ENCODE measurements at places on chromosomes 5 and 9.
A peak's percentile ranks its signal among the peaks of the same experiment; 100 is the strongest.

DNA sequence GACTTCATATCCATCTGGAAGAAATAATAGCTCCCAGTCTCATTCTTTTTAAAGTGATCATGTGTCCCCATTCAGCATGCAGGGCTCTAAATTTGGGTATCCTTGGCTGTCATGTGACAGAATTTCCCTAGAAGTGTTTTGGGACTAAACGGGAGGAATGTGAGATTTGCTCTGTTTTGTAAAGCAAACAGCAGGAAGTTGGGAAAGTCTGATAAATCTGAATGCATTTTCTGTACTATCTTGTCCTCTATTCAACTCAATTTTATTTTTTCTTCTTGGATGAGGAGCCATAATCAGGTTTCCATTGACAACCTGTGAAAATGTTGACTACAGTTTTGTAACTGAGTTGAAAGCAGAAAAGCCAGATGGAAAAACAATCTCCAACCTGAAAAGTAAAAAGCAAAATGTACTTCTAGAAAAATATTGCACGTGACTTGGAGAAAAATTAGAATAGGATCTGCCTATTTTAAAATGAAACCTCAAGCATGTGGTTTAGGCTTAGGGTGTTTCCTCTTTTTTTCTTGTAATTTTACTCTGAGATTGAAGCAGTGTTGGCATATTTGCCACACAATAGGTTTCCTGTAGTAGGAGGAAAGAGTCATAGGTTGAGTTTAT lies 76.2 kb upstream of the IL6ST start:
- no peak for DNase-seq

DNA sequence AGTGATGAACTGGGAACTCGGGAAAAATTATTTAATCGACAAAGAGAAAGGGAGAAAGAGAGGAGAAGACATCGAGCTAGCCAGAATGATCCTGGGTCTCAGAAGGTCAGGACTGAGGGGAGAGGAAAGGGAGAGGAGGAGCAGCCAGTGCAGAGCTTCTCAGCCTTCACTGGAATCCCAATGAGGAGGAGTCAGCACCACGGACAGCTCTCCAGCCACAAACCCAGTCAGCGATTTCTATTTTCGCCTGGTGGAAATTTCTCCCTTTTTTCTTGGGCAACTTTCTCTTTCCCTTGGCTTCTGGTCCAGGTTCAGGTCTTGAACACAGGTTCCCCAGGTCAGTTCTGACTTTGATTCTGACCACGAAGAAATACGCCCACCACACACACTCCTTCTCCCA lies 1.6 kb upstream of the BRINP1 start:
- DNase-seq: no peak

DNA sequence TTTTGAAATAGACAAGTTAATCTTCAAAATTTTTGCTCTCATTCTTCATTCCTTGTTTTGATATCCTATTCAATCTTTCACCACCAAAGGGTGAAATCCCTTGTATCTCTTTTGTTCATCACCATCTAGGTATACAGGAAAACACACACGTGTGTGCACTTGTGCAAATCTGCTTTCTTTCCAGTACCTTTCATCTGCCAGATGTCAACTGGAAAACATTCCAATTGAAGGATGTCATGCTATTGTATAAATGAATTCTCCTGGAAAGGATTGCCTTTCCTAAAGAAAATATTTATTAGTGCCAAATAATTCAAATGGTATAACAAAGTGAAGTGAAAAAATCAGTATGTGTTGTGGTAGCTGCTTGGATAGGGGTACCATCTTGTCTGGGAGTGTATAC lies 123.7 kb downstream of the RANBP17 start:
- DNase-seq: no peak

GRCh38 chr9:38380872-38381534 lies 11.5 kb upstream of the ALDH1B1 start:
- DNase-seq: no peak

DNA sequence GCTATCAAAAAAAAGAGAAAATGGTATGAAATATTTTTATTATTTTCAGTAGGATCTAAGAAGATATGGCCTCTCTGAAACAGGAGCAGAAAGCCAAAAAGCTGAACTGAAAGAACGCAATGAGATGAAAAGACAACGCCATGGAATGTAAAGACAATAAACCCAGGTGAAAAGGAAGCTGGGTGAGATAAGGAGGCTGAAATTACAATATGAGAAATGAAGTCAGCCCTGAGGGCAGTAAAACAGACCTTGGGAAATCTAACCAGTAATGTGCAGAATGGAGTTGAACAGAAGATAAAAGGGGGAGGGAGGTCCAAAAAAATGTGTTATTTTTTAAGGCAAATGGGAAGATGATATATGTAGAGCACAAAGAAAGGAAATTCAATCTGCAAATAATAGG lies 265.3 kb downstream of the ENC1 start:
- no peak for DNase-seq

DNA sequence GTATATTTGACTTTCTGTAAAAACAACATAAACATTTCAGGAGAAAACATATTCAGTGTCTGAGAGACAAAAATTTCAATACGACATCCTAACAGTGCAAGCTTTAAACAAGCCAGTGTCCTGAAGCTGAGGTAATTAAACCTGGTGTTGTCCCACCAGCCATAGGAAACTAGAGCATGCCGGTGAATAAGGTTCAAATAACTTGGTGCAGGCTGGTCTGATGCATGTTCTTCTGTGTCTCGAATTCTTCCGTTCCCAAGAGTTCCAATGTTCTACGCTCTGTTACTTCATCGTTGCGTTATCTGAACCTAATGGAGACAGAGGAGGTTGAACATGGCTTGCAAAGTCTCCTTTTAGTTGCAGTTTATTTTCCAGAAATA lies 48.9 kb downstream of the ADAMTS16 start:
- DNase-seq: no peak

- DNase-seq: no peak
These were observed 83.1 kb downstream of the JMY start for GRCh38 chr5:79318935-79319614.

DNA sequence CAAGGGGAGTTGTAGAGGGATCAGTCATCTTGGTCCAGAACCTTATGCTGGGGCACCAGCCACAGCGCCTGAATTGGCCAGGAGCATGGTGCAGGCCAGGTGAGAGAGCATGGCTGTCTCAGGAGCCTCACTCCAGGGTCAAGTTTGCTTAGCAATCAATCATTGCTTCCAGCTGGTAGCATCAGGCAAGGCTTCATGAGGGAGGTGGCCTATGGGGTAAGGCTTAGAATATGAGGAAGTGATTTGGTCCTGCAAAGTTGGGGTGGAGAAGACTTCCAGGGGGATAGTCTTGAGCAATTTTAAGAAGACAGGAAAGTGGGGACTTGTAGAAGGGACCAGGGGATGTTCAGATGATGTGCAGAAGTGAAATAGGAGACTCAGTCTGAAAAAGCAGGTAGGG lies 53.9 kb upstream of the PITX1 start:
- no peak for DNase-seq

DNA sequence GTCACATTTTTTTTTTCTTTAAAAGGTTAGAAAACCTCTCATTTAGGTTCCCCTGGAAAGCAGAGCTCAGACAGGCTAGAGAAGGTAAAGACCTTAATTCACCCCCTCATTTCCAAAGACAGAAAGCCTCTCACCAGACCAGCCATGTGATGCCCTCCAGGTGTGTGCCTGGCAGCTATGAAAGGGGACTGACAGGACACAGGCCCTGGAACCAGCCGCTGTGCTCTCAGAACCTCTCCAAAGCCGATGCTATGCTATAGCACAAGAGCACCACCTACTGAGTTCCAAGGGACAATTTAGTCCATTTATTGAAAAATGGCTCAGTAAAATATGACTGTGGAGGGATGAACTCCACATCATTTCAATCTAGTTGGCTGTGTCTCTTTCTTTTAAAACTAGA lies 48.8 kb downstream of the FANCC start:
- DNase-seq: no peak

- no peak for DNase-seq
These were observed 492.6 kb downstream of the EBF1 start for GRCh38 chr5:158607088-158607487.

DNA sequence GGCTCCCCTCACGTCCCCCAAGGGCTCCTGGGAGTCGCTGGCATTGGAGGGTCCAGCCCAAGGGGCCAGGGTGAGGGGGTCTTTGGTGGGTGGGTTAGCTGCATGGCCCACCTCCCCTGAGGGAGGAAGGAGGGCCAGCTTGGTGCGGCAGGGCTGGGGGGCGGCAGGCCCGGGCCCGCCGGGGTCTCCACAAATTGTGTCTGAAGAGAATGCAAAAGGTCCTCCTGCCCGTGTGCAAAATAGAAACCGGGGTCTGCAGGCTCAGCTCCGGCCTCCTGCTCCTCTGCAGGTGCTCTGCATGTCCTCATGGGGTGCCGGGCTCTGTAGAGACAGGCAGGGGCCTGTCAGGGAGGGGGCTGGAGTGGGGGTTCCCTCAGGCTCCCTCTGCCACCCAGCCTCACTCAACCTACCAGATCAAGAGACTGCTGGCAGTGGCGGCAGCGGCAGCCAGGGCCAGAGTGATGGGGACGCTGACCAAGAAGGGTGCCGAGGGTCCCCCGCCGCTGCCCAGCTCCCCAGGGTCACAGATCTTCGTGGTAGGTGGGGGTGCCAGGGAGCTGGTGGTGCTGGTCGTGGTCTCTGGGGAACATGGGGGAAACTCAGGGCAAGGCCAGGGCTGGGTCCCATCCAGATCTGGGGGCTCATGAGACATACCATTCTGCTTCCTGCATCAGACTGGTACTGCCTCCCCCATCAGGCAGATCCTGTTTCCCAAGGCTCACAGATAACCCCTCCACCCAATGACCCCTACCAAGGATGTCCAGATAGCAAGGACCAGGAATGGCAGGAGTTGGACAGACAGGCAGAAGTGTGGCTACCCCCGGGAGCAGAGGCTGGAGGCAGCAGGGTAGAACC lies 29.2 kb upstream of the ENHO start:
- no peak for DNase-seq

GRCh38 chr9:6766606-6767005 lies 8.8 kb downstream of the KDM4C start:
- no peak for DNase-seq

GRCh38 chr5:132230871-132231270 lies 3.2 kb upstream of the P4HA2 start:
- DNase-seq: no peak

- no peak for DNase-seq
These were observed 13.7 kb downstream of the SUB1 start for GRCh38 chr5:32598997-32599549.

GRCh38 chr9:105656131-105656921 lies 5.9 kb upstream of the TAL2 start:
- peak; percentile 10 for DNase-seq

- DNase-seq: no peak
These were observed 4.5 kb downstream of the FBXW5 start for GRCh38 chr9:136939996-136940525.

DNA sequence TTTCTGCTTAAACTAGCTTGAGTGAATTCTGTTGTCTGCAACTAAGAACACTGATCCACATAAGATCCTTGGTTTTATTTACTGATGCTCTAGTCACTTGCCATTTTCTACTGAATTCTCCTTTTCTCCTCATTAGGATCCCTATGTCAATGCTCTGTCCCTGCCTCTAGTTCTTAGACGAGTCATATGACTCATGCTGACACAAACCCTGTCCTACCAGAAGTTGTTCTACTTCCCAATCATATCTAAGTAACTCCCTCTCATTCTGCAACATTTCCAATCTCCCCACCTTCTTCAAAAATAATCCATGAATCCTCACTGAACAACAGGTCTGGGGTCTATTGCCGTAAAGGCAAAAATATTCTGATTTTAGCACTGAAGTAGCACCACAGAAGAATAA lies 47.1 kb upstream of the DMRT1 start:
- DNase-seq: no peak

DNA sequence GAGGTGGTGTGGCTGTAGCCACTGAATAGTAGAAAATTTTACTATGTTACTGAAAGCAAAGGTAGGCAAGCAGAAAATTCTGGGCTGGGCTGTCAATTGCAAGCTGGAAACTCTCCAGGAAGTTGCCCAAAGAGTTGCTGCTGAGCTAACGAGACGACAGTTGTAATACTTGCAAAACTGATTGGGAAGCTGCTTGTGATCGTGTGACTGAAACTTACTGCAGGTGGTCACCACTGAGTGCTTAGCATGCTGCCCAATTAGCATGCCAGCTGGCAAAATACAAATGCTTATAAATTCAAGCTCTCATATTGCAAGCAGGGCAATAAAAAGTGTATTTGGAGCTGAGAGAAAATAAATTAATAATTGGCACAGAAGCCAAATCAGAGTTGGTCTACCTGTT lies 758.5 kb upstream of the EDIL3 start:
- no peak for DNase-seq

- DNase-seq: no peak
These were observed 194.6 kb downstream of the AOPEP start for GRCh38 chr9:94921092-94921471.

GRCh38 chr5:34474573-34475021 lies 181.5 kb upstream of the RAI14 start:
- no peak for DNase-seq

- DNase-seq: no peak
These were observed 86.7 kb downstream of the PTCH1 start for GRCh38 chr9:95429948-95430620.

- no peak for DNase-seq
These were observed 29.1 kb upstream of the CEP72 start for GRCh38 chr5:582936-583635.
